ENCODE measurements at places on chromosomes 1 and 21.
A peak's percentile ranks its signal among the peaks of the same experiment; 100 is the strongest.

- no peak for DNase-seq
Measured at GRCh38 chr1:228004331-228004855, 2.4 kb upstream of the WNT3A start.

DNA sequence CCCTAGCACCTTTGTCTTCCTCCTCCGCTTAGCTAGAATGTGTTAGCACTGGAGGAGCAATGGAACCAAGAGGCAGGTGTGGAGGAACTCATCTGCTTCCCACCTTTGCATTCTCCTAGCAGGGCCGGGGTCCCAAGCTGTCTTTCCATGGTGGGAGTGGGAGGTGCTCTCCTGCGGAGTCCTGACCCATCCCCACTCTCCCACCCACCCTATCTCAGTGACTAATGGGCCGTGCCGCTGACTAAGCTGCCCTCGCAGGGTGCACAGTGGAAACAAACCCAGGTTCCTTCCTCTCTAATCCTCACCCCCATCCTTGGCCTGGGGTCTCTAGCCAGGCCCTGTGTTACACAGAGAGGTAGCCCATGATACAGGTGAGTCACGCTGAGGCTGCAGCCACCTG lies 177.5 kb downstream of the HIVEP3 start:
- DNase-seq = no peak

- no peak for DNase-seq
Measured at GRCh38 chr1:215878128-215878527, 311.0 kb downstream of the KCTD3 start.

GRCh38 chr1:181219938-181220337 lies 131.4 kb downstream of the IER5 start:
- DNase-seq = no peak

DNA sequence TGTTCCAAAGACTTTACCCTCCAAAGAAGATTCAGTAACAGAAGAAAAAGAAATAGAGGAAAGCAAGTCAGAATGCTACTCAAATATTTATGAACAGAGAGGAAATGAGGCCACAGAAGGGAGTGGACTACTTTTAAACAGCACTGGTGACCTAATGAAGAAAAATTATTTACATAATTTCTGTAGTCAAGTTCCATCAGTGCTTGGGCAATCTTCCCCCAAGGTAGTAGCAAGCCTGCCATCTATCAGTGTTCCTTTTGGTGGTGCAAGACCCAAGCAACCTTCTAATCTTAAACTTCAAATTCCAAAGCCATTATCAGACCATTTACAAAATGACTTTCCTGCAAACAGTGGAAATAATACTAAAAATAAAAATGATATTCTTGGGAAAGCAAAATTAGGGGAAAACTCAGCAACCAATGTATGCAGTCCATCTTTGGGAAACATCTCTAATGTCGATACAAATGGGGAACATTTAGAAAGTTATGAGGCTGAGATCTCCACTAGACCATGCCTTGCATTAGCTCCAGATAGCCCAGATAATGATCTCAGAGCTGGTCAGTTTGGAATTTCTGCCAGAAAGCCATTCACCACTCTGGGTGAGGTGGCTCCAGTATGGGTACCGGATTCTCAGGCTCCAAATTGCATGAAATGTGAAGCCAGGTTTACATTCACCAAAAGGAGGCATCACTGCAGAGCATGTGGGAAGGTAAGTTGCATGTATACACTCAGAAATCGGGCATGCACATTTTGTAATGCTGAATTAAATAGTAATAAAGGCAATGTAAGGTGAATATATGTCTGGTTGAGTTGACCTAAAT lies 97.2 kb downstream of the ZFYVE9 start:
- no peak for DNase-seq

DNA sequence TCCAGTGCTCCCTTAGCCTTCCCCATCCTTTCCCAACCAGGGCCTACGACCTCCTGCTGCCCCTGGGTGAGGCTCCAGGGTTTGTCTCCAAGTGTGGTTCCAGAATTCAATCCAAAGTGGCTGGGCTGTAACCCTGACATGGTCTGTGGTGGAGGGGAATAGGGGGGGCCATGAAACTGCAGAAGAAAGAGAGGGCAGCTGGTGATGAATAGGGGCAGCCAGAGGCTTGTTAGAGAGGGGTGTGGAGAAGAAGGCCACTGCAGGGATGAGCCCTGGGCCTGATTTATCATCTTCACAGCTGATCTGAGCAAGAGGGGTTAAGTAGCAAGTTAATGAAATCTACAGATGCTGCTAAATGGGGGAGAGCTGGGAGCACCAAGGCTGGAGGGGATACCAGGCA lies 12.9 kb upstream of the ERI3 start:
- no peak for DNase-seq

- no peak for DNase-seq
Measured at GRCh38 chr1:6909857-6910256, 124.6 kb downstream of the CAMTA1 start.

DNA sequence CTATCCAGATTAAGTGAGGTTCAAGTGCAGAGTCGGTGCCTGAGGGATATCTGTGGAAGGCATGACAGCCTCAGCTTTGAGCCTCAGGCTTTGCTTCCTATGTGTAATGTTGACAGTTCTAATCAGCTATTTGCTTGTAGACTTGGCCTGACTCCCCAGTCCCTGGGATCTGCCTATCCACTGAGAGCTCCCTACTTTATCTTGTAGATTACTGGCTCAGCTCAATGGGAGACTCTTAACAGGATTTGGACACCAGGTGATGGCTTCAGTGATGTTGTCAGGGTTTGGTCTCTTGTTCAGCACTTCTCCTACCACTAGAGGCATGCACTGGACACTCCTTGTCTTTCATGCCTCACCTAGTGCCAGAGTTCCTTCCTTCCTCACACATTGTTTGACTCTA lies 126.6 kb upstream of the BEND5 start:
- no peak for DNase-seq

DNA sequence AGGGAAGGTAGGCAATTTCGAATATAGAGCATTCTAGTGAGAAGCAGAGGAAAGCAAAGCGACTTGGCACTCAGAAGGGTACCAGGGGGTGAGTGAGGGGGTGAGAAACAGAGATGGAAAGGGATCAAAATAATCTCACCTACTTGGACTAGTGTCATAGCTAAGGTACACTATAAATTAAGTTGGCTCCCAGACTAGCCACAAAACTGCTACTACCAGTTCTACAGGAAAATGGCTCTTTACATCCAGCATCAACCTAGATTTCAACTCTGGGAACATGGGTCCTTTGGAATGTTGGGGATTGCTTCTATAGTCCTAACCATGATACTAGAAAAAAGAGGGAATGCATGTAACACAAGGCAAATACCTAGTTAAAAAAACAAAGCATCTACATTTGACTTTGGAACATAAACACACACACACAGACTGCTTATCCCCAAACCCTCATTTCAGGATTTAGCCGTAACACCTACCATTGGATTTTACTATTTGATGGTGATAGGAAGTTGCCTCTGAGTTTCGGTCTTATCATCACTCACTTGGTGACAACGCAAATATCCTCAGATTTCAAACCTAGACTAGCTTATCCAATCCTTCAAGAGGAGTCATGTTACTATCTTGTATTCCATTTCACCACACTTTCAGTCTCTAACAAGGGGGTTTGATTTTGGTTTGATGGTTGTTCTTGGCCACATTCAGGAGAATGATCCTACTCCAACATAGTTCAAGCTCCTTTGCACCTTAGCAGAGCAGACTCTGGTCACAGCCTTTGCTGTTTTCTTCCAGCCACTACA lies 5.6 kb downstream of the ZBTB21 start:
- no peak for DNase-seq

DNA sequence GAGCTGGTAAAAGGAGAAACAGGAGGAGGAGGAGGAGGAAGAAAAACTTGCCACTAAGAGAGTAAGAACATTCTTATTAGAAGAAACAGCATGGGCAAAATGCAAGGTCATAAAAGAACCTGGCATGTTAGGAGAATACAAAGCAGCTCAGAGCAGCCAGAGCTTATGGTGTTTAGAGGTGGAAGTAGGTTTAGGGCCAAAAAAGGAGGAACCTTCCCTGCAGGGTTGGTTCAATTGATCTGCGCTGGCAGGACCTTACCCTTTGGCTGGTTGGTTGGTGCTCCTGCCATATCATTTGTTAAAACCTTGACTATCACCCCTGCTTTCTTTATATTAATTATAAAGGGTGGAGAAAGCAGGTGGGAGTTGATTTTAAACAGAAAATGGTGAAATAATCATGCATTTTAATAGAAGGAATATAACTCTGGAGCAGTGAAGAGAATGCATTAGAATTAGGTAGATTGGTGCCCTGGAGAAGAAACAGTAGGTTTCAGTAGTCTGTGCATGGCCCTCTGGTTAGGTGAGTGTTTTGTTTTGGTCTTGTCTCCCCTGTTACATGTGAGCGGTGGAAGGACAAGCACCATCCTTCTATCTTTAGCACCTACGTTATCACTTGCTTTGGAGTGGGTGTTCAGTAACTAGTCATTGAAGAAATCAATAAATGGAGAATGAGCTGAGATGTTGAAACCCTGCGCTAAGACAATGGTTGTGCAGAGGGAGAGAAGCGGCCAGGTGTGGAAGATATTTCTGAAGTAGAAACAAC lies 110.4 kb upstream of the NGF start:
- DNase-seq = no peak

DNA sequence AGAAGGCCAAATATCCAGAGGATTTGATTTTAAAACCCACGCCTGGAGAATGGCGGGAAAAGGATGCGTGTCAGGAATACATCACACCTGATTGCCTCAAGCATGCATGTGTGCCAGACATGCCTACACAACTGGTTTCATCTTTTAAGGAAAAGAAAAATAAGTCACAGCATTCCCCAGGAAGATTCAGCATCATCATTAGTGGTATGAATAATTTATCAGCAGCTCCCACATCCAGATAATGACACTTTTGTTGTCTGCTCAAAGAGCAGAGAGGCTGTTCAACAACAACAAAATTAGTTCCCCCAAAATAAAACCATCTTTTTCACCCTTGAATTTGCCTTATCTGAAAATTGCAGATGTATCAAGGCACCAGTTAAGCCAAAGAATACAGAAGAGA lies 328.6 kb upstream of the C1orf87 start:
- DNase-seq = no peak

DNA sequence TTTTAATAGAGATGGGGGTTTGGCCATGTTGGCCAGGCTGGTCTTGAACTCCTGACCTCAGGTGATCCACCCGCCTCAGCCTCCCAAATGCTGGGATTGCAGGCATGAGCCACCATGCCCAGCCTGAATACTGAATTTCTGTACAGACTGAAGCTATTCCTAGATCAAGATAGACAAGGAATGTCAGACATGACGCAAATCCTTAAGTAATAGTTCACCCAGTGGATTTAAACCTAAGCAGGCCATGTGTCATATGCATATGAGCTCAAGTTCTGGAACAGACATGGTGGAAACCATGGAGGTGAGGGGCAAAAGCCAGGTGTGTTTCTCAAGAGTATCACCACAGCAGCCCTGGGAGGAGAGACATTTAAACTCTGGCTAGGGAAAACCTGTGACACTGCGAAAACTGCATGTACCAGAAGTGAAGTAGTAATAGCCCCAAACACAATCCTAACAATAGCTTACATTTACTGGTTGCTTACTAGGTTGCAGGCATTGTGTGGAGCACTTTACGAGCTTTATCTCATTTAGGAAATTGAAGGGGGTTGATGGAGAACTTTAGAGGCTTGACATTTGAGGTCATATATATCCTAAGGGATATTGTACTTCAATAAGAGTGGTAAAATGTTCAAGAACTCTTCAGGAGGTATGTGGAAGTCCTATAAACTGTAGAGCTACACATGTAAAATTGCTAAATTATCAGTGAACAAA lies 31.7 kb upstream of the MAN1A2 start:
- DNase-seq = no peak

GRCh38 chr1:247849616-247850015 lies 7.4 kb upstream of the TRIM58 start:
- no peak for DNase-seq

DNA sequence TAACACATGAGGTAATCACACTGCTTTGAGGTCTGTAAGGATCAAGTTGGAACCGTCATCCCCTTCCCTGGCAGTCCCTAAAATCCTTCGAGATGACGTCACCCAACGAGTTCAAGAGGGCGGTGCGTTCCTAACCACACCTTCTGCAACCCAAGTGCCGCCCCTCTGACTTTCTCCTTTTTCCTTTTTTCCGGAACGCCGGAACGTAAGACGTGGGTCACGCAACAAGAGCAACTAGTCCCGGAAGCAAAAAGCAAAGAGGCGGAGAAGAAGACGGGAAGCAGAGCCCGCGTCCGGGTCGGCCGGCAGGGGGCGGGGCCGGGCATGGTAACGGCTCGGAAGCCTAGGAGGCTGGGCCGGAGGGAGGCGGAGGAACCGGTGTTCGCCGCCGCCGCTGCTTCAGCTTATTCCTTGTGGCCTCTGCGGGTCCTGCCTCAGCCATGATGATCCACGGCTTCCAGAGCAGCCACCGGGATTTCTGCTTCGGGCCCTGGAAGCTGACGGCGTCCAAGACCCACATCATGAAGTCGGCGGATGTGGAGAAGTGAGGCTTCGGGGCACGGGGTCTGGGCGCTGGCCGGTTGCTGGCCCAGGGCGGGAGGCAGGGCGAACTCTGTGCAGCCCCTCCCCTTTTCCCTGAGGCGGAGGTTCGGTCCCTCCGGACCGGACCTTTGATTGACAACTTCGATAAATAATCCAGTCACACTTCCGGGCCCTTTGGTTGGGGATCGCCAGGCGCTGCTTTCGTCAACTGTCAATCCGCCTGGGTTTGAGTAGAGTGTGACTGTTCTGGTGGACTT lies at the start of gene TIPRL:
Gene TIPRL, plus strand, starts transcription at position 325 of the 800 bp plus-strand sequence. Its CDS starts 116 bp downstream, at position 441.
- peak; percentile 94 for DNase-seq

- DNase-seq = no peak
Measured at GRCh38 chr21:33123374-33124123, 53.6 kb downstream of the OLIG1 start.

- no peak for DNase-seq
Measured at GRCh38 chr1:235670157-235670776, 20.7 kb upstream of the GNG4 start.

- DNase-seq = no peak
Measured at GRCh38 chr1:212816567-212817278, 25.0 kb downstream of the TATDN3 start.

DNA sequence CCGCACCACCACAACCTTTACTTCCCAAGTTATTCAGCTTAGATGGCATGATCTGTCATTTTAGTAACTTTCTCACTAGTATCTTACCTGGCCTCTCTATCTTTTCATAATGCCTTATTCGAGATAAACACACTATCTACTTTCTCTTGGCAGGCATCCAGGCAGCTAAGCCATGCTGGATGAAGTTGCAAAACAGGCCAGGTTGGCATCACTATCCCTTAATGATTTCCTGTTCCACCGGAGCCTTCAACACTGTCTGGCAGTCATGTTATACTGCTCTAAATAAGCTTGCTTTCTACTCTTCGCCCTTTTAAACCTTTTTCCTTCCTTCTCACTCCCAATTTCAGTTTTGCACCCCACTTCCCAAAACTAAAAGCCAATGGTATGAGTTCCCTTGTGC lies 12.0 kb upstream of the KCNH1 start:
- no peak for DNase-seq

Data from CD4-positive, alpha-beta T cell treated with Interleukin-15 for 4 hours (primary cell).